Osteoblast (primary cell): ENCODE measurements at places on chromosomes 7 and 10. TPM values are rescaled to one million over a fixed set of nuclear protein-coding genes. Genes with fewer than 3 reads are reported as not detected.

DNA sequence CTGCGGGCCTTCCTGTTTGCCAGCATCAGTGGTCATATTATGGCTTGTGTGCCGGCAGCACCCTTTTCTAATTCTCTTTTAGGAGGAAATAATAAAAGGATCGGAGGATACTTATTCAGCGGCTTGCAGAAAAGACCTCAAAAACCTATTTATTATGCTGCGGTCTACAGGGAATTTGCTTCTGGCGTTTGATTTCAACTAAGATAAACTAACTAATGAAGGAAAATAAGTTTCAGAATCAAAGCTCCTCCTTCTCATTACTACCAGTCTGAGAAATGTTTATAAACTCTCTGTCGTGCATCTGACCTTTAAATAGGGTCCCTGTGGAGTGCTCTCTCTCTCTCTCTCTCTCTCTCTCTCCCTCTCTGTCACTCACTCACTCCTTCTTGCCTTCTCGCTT, 335.0 kb upstream of the GLI3 start:
- no peak overlapping the region for H3K27ac ChIP-seq
- H3K4me1 ChIP-seq = no peaks in the 10 kb centered on the region
- peaks cover 7% of the 10 kb centered on the region for H3K27me3 ChIP-seq
- no peak for DNase-seq
- no peaks in the 10 kb centered on the region for H3K36me3 ChIP-seq

DNA sequence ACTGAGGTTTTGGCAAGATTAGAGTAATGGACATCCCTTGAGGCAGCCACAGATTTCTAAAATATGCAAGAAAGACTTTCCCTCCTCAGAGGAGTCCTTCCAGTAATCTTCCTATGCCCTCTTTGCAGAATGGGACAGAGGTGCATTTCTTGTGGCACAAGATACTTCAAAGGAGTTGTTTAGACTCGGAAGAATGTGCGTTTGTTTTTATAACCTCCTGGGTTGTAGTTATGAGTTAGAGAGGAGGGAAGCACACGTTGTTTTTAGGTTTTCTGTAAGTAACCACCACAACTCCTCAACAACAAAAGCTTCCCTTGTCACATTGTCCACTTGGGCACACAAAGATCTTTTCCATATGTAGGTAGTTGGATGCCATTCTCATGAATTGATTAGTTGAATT, 78.1 kb upstream of the GLI3 start:
- peak overlapping the region; percentile 43 for H3K4me3 ChIP-seq
- H3K36me3 ChIP-seq = no peaks in the 10 kb centered on the region
- peaks cover 4% of the 10 kb centered on the region for H3K27me3 ChIP-seq
- H3K4me1 ChIP-seq = peaks cover 9% of the 10 kb centered on the region
- DNase-seq = no peak

- no peak for DNase-seq
- no peak overlapping the region for H3K4me3 ChIP-seq
- H3K27ac ChIP-seq = peak overlapping the region; percentile 49
- no peaks in the 10 kb centered on the region for H3K27me3 ChIP-seq
- H3K36me3 ChIP-seq = peaks cover 47% of the 10 kb centered on the region
These were observed 6.6 kb downstream of the YWHAG start for GRCh38 chr7:76352193-76352592.

DNA sequence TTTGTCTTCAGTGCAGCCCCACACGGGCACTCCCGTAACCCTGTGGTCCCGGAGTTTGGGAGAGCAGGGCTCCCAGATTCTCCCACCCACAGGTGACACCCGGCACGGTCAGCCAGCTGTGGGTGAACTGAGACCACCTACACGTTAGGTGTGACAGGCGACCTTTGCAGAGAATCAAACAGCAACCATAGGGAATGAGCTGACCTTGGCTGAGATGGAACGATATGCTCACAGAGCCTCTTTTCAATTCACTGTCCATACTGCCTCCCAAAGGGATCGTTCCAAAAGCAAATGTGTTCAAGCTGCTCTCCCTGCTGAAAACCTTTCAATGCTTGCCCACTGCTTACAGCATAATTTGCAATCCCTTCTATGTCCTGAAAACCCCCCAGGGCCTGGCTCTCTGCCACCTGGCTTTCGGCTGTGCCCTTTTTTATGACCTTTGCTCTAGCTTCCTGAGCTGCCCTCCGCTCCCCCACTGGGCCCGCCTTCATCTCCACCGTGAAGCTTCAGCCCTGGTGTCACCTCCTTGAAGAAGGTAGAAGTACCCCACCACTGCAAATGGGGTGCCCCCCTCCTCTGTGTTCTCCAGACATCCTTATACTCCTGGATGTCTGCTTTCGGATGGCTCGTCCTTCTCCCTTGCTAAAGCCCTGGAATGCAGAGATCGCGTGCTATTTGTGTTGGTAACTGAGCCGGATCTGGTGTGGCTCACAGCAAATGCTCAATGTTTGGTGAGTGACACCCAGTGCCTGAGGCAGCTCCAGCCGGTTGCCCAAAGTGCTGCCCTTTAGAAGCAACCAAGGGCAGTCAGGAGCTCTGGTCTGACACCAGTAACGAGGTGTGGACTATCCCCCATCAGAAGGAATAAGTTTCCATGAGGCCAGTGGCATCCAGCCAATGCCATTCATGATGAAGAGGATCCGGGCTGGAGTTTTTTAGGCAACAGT, 90.4 kb downstream of the KIAA1549 start:
- no peaks in the 10 kb centered on the region for H3K36me3 ChIP-seq
- DNase-seq = no peak
- H3K27ac ChIP-seq = no peak overlapping the region

- no peak overlapping the region for H3K4me3 ChIP-seq
- H3K27ac ChIP-seq = no peak overlapping the region
- H3K36me3 ChIP-seq = no peaks in the 10 kb centered on the region
- H3K27me3 ChIP-seq = no peaks in the 10 kb centered on the region
- DNase-seq = no peak
These were observed 20.2 kb upstream of the GRIFIN start for GRCh38 chr7:2496375-2496774.

DNA sequence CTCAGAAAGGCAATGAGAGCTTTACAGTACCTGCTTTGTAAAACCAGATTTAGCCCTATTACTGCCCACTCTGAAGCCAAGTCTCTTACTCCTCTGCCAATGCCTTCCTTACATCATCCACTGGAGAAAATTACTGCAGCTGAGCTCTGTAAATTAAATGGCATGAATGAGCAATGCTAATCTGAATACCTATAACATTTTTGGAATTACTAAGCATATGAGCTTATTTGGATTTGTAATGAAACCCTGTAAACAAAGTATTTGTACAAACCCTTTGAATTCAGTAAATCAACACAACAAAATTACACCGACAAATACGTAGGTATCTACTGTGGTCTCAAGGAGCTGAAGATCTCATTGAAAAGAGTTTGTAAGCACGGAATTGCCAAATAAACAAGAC, 12.1 kb upstream of the CCNY start:
- peaks cover 4% of the 10 kb centered on the region for H3K36me3 ChIP-seq
- peaks cover 35% of the 10 kb centered on the region for H3K4me1 ChIP-seq
- H3K27ac ChIP-seq = peak overlapping the region; percentile 36
- DNase-seq = peak; percentile 81
- no peak overlapping the region for H3K4me3 ChIP-seq
- H3K27me3 ChIP-seq = no peaks in the 10 kb centered on the region

DNA sequence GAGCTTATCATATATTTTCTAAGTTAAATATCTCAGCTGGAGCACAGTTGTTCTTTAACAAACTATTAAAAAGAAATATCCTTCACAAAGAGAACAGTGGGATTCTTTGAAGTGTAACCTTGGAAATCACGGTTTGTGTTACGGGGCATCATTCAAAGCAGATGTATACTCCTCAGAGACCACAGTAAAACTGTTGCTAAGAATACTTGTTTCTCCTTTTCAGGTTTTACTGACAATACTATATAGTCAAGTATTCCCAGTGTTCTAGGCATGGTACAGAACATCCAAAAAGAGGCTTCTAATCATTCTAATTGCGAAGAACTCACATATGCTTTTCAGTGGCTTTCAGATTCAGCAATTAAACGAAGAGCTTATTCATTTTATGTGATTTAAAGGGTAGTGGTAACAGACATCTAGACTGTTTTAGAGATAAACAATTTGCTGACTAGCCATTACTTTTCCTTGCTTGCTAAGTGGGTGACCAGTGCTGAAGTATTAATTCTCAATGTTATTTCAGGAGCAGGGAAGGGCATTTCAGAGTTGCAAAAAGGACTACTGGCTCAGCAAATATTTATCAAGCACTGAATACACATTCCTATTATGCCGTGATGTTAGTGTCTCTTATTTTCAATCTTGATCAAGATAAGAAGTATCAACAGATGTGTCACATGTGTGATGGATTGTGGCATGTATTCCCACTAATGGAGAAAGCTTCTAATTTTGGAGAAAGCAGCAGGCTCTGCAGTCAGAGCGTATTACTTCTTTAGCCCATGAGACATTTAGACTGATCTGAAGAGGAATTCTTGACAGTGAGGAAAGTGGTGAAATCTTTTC, 236.8 kb downstream of the RNLS start:
- H3K27ac ChIP-seq = no peak overlapping the region
- no peaks in the 10 kb centered on the region for H3K27me3 ChIP-seq
- no peak for DNase-seq
- H3K36me3 ChIP-seq = no peaks in the 10 kb centered on the region
- no peak overlapping the region for H3K4me3 ChIP-seq

The STK31 gene
- under 0.01 TPM in 1 of 2 replicates, not detected in the other for total RNA-seq
